ENCODE measurements at places on chromosomes 1 and 21.

GRCh38 chr1:218425647-218426342 is 80.7 kb downstream of the TGFB2 start:
- no peak for DNase-seq

- DNase-seq, result no peak
These were observed 27.5 kb downstream of the ST6GALNAC3 start for GRCh38 chr1:76102046-76102445.

- peak; percentile 18 for DNase-seq
These were observed 189.0 kb downstream of the PLPP3 start for GRCh38 chr1:56390232-56390867.

DNA sequence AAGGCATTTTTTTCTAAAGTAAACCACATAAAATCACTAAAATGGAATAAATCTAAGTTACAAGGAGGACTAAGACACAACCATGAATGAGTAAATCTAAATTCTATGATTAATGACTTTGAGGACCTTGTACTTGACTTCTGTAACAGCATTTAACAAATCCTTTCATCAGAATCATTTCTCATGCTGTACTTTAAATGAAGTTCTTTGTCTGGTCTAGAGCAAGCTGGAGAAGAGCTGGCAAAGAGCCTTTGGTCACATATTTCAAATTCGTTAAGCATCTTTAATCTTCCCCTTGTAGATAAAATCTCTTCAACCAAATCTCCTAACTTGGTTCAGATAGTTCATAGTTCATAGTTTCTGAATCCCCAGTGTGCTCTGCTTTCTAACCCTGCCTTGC is 405.4 kb downstream of the PTPRC start:
- DNase-seq, result no peak

DNA sequence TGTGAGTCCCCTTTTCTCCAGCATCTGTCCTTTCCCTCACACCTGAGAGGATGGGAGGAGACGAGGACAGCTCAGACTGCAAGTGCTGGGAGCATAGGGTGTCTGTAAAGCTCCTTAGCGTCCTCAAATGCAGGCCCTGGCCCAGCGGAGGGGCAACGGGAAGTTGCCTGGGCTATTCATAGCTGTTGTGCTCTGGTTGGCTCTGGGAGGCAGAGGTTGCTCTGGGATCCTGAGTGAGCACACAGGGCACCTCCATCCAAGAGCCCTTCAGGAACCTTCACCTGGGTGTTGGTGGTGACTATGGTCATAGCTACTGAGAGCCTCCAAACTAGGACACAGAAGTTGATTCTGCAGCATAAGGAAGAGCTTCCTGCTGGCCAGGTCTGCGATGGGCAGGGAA is 2.6 kb downstream of the PADI1 start:
- DNase-seq, result no peak

- DNase-seq, result no peak
These were observed 38.8 kb downstream of the RCAN1 start for GRCh38 chr21:34576041-34576511.

DNA sequence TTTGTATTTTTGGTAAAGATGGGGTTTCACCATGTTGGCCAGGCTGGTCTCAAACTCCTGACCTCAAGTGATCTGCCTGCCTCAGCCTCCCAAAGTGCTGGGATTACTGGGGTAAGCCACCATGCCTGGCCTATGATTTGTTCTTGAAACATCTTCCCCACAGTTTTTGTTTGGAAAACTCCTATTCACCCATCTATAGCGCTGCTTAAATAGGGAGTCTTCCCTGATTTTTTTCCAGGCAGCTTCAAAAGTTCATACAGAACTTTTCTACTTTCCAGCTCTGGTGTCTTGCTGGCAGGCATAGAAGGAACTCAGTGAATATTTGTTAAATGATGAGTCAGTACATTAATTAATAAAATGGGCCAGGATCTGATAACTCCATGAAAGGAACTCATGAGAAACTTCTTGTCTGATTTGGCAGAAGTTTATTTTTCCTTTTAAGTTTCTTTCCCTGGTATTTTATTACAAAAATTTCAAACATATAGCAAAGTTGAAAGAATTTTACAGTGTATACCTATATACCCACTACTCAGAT is 33.0 kb upstream of the TTC22 start:
- DNase-seq, result no peak

DNA sequence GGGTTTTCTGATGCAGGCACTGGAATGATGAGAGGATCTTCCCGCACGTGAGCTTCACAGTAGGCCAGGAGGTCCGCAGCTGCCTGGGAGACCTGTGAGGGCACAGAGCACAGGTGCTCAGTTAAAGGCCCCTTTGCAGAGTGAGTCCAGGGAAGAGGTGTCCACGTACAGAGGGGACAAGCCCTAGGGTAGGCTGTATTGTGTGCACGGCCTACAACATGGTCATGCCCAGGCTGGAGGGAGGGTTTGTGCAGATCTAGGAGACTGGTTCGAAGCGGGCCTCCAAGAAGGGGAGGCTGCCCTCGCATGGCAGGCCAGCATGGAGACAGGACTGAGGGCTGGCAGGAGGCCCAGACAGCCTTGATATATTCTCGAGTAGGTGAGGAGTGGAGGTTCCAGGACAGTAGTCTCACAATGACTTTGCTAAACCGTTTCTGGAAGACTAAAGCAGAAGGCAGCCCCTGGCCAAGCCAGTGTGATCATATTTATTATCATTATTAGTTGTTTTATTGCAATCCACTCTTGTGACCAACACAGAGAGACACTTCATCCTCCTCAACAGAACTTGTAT is 48.0 kb upstream of the B3GALNT2 start:
- DNase-seq, result no peak

DNA sequence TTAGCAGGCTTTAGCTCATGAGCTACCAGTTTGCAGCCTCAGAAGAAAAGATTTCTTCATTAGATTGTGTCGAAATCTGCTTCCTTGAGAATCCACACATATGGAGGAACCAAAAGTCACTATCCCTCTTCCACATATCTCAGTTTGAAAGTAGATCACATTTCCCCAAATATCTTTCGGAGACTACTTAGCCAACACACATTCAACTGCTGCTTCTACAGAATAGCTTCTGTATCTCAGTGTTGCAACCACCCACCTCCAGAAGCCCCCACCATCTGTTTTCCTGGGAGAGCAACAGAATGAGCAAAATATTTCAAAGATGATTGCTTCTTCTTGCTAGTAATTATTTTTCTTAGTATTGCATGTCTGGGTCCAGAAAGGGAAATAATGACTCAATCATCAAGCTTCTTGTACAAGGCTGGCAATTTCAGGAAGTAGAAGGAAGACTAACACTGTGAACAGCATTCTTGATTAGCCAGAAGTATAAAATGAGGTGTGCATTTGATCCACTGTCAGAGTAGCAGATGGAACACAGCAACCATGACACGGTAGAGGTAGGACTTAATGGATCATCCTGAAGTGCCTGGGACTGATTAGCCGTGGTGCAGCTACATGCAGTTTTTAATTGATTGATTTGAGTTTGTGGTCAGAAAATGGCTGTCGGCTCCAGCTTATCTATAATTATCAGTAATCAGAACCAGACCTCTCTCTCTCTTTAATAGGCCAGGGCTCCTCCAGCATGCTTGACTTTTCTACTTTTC is 24.9 kb downstream of the ZC3H11B start:
- no peak for DNase-seq

- no peak for DNase-seq
These were observed 2.4 kb upstream of the E2F2 start for GRCh38 chr1:23533246-23534023.

DNA sequence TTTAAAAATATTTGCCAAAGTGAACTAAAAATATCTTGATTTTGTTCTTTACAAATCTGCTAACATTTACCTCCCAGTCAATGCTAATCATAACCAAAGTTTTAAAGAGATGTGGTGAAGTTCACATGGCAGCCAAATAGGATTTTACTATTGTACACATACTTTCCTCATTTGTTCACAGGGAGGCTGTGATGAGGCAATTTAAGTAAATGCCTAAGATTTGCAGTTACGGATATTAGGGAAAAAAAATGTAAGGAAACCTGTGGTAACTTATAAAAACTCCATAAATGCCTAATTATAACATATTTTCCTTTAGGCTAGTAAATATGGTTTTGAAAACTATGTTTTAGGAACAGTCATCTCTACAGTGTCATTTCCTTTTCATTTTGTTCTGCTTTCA is 32.4 kb downstream of the RGS5 start:
- DNase-seq, result no peak

- DNase-seq, result no peak
These were observed 45.1 kb downstream of the ERI3 start for GRCh38 chr1:44310006-44310405.

Measured in DMS 273 treated with DMSO at 0.1 percent for 48 hours (cell line).